NCI-H69 (cell line): ENCODE measurements at places on chromosomes 3 and 15.
A peak's percentile ranks its signal among the peaks of the same experiment; 100 is the strongest.

DNA sequence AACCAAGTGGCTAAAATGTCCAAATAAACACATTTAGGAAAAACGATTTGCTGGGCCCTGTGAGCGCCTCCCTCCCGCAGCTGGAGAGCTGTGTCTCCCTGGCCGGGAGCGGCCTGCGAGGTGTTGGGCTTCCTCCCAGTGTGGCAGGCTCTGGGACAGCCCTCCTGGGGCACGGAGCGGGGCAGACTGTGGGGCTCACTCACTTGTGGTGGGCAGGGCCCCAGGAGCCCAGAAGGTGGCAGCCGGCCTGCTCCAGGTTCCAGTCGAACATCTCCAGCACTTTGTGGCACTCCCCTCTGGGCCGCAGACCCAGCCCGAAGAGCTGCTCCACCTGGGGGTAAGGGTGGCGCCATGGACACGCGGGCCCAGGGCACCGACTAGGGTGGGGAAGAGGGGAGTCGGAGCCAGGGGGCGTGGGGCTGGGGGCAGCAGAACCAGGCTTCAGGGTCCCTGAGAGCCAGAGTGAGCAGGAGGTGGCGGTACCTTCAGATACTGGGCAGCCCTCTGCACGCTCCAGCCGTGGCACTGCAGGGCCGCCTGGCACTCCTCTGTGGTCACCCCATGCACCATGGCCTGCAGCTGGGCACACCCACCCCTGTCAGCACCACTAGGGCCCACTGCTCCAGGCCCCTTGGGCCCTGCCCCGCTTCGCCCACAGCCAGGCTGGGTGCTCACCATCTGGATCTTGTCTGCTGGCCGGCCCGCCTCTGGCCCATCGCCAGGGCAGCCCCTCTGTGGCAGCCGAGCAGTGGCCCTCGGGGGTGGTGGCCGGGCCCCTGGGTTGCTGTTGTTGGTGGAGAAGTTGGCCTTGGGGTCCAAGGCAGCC is 41.5 kb downstream of the TNK2 start:
- no peak for DNase-seq

GRCh38 chr15:66846031-66846430 is 144.0 kb downstream of the SMAD6 start:
- DNase-seq, result no peak

GRCh38 chr3:84806958-84807357 is 151.8 kb upstream of the CADM2 start:
- no peak for DNase-seq

DNA sequence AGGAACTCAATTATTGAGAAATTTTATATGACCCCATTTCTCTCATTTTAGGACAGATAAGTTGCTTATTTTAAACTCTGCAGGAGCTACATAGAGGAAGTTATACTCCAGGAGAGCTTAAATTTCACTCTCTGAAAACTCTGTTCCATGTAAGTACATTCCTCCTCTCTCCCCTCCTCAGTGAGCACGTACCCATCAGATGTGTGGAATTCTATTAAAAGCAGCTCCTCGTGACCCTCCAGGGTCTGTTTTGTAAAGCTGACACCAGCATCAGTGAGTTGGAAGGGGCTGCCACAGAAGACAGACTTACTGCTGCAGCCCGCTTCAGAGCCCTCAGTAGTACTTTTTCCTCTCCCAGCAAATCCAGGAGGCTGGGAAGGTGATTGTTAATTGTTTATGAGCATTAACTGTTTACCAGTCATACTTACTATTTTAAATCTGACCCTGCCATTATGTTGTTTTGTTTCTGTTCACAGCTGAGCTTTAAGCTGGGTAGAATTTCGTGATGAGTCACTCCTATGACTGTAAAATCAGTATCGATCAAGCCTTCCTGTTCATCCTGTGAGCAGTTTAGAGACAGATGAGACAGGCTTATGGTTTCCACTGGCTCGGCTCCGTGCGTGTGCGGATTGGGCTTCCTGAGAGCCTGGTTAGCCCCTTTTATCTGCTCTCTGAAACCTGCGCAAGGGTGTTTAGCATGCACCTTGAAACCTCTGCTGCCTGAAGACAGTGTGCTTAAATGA is 20.4 kb downstream of the IGF1R start:
- peak; percentile 22 for DNase-seq

- DNase-seq, result no peak
Measured at GRCh38 chr3:179796421-179796820, 143.6 kb downstream of the USP13 start.

GRCh38 chr3:63304421-63304820 is 26.3 kb downstream of the SYNPR start:
- DNase-seq, result no peak

- DNase-seq, result peak; percentile 93
Measured at GRCh38 chr3:13018043-13018451, 55.2 kb downstream of the IQSEC1 start.
